HEK293T (cell line): ENCODE measurements at places on chromosomes 12 and 14.

DNA sequence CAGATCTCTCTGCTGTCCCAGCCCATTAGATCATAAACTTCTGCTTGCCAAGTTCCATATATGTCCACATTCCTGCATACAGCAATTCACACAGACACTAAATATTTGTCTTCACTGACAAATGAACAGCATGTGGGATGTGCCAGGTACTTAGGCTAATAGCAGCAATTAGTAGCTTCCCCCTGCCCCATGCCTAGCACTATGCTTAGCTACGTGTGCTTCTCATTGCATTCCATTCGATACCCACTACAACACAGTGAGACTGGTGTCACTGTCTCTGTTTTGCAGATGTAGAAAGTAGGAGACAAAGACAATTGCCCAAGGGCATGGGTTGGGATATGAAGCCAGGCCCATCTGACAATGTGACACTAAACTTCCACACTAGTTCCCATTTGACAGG is 308.4 kb downstream of the BCL11B start:
- no peak for DNase-seq

GRCh38 chr14:64234877-64235651 is 59.1 kb downstream of the ESR2 start:
- DNase-seq: no peak

DNA sequence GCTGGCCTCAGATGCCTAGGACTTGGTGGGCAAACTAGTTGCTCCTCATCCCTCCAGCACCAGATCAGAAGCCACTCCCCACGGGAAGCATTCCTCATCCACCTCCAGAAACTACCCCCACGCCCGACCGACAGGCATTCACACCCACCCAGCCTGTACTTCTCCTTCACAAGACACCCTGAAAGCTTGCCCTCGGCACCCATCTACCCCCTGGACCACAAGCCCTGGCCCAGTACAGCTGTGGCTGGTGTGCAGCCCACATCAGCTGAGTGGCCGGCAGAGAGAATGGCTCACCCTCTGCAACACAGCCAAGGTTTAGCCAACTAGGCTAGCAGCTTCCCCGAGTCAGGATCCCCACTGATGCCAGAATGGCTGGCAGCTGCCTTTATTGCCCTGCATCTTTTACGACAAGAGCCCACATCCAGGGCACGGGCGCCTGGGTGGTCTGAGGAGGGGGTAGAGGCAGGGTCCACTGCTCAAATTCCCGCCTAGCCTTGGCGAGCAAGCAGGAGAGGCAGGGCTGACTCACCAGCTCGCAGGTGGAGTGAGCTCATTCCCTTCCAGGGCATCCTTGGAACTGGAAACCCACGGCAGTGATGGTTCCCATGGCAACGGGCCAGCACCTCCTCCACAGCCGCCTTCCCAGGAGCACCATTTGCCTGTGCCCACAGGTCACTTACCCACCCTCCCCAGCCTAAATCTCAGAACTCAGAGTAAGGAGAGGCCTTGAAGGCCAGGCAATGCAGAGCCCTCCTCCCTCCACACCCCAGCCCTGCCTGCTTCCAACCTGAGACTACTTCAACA is 17.1 kb downstream of the ACTN1 start:
- peak; percentile 27 for DNase-seq

GRCh38 chr14:65071544-65071943 is 30.8 kb downstream of the MAX start:
- no peak for DNase-seq

GRCh38 chr12:5038781-5039311 is 4.8 kb upstream of the KCNA5 start:
- DNase-seq: no peak

DNA sequence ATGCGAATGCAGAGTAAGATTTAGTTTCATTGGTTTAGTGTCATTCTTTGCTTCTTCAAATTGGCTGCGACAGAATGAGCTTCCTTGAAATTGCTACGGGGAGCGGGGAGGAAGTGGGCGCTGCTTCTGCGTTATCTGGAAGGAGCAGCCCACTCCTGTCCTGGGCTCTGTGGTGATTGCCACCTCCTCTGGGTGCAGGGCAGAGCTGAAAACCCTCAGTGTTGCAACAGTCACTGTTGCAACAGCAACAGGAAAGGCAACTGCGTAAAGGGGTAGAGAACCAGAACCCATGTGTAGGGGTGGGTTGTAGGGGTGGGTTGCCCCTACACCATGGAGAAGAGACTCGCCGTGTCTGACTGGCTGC is 57.7 kb downstream of the MAX start:
- no peak for DNase-seq

DNA sequence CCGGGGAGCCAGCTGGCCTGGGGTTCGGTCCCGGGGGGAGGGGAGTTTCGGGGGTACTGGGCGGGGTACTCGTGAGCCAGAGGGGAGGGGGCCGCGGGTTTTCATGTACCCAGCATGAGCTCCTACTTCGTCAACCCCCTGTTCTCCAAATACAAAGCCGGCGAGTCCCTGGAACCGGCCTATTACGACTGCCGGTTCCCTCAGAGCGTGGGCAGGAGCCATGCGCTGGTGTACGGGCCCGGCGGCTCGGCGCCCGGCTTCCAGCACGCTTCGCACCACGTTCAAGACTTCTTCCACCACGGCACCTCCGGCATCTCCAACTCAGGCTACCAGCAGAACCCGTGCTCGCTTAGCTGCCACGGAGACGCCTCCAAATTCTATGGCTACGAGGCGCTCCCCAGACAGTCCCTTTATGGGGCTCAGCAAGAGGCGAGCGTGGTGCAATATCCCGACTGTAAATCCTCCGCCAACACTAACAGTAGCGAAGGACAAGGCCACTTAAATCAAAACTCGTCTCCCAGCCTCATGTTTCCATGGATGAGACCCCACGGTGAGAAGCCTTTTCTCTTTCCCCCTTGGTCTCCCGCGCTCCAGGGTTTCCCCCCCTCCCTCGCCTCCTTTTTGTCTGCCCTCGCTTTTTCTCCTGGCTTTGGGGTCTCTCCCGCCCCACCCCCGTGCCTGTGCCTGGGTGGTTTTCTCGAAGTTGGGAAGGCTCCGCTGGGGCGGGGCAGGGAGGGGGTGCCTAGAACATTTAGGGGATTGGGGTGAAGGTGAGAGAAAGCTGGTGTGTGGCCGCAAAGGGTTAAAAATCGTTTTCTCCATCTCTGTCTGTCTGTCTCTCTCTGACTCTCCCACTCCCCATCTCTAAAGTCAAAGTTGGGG is 627 bp downstream of the HOXC8 start:
- no peak for DNase-seq

GRCh38 chr14:51575349-51576116 is 76.2 kb upstream of the FRMD6 start:
- DNase-seq: no peak

GRCh38 chr14:44170556-44170955 is 336.5 kb downstream of the FSCB start:
- DNase-seq: no peak

DNA sequence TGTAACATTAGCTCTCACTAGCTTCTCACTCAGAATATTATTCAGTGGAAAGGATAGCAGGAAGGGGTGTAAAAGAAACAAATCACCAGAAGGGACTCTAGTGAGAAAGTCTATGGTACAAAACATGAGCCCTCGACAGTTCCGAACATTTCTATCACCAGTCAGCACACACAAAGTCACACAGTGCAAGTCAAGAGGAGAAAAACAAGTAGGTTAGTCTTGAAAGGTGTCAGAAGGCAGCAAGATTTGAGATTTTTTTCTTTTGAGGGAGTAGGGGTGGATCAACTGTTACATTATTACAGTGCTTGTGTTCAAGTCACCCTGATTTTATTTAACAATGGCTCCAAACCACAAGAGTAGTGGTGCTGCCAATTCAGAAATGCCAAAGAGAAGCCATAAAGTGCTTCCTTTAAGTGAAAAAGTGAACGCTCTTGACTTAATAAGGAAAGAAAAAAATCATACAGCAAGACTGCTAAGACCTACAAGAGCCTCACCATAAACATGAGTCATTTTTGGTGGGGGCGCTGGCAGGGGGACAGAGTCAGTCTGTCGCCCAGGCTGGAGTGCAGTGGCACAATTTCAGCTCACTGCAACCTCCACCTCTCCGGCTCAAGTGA is 42.3 kb downstream of the GNS start:
- DNase-seq: no peak

- DNase-seq: peak; percentile 77
Observed at GRCh38 chr14:69151458-69152180, 1.3 kb downstream of the DCAF5 start.

DNA sequence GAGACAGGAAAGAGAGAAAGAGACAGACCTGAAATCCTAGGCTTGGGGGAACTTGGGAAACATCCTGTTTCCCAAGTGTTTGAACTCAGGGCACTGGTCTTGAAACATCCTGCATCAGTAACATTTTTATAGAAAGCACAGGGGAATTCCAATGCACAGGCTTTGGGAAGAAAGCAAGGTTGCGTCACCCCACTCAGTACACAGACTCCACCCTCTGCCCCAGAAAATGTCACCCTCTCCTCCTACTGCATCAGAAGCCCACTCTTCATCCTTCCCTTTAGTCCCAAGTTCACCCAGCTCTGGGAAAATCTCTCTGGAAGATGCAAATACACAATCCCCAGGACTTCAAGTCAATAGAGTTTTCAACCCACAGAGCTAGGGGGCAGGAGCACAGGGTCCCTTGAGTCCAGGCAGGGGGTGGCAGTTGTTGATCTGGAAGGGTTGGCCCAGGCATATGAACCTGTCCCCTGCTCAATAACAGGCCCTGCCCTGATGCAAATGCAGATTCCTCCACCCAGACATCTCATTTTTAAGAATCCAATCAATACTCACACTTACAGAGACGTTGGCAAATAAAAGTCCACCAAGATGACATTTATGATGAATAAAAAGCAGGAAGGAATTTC is 1.7 kb downstream of the RDH16 start:
- DNase-seq: no peak

- no peak for DNase-seq
Observed at GRCh38 chr12:64532734-64533351, 77.5 kb upstream of the RASSF3 start.

DNA sequence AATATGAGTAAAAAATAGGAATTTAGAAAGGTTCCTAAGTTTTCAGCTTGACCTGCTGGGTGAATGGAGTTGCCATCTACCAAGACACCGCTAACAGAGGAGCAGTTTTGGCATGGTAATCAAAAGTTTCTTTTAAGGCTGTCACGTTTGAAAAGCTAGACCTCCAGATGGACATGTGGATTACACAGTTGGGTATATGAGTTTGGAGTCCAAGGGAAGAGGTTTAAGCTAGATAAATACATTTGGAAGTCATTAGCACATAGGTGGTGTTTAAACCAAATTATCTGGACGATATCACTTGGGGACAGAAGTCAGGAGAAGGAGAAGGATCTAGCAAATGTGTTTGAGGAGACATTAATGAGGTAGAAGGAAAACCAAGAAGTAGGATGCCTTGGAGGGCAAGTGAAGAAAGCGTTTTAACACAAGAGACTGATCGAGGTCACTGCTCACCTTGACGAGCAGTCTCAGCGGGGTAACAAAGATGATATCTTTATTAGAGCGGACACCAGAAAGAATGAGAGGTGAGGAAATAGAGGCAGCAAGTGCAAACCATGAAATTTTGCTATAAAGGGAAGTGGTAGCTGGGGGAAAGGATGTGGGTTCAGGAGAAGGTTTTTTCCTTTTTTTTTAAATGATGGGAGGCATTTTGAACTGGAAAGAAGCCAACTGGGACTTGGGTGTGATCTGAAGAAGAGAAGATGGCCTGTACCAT is 17.6 kb downstream of the PNP start:
- no peak for DNase-seq

- DNase-seq: peak; percentile 47
Observed at GRCh38 chr14:64060648-64061096, 207.9 kb downstream of the SYNE2 start.

GRCh38 chr14:36647824-36648753 is 13.6 kb upstream of the PAX9 start:
- DNase-seq: no peak

- DNase-seq: no peak
Observed at GRCh38 chr14:101511199-101511598, 50.1 kb upstream of the DIO3 start.

- DNase-seq: no peak
Observed at GRCh38 chr12:113996026-113996425, 29.9 kb upstream of the RBM19 start.

DNA sequence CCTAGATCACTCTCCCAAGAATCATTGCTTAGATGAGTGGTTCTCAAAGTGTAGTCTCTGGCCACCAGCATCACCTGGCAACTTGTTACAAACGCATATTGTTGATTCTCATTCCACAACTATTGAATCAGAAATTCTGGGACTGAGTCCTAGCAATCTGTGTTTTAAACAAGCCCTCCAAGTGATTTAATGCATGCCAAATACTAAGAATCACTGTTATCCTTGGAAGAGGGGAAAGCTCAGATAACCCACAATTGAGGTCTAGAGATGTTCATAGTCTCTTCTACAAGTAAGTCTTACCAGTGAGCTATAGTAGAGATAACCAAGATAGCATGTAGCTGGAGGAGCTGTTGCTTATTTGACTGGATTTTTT is 666.6 kb downstream of the DIO2 start:
- DNase-seq: no peak

DNA sequence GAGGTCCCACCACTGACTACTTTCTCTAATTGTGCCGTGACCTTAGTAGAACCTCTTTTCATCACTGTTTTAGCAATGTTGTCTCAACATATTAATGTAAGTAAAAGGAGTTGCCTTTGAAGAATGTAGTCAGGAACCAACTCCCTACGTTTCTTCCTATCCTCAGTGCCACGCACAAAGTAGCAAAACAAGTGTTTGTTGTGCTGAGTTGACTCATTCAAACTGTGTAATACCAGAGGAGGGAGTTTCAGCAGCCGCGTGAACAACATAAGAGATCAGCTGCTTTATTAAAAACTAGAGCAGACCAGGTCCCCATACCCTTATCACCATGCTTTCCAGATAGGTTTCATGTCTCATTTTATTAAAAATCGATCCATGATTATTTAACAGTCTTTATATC is 19.1 kb downstream of the PLBD1 start:
- DNase-seq: no peak

DNA sequence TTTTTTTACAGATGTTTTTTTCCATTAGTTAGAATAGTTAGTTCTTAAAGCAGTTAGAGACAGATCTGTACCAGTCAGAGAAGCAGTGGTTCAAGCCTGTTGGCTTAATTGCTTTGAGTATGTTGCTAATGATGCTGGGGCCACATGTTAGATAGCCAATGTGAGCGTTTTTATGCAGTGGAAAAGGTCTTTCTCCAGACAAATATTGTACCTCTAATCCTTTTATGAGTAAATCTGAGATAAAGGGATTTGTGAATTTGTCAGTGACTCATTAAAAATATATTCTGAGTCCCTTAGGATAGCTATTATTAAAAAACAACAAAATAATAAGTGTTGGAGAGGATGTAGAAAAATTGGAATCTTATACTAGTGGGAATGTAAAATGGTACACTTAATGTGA is 154.2 kb downstream of the MSRB3 start:
- DNase-seq: no peak

DNA sequence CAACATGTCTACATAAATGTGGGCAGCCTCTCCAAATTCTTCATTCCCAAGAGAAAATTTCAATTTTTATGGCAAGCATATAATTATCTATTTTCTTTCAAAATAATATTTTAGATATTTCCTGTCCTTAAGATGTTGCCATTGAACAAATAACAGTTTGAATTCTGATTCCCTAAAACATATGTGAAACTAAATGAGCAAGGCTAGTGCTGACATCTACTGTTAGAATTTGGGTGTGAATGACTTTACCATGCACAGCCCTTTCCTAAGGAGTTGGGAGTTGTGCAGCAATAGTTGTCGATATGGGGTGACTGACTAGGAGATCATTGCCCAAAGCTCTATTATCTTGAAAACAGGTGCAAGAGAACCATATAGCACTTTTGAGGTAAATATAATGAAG is 108.2 kb upstream of the SLC38A4 start:
- peak; percentile 18 for DNase-seq

GRCh38 chr12:93358058-93358457 is 19.7 kb upstream of the NUDT4 start:
- no peak for DNase-seq
